HuH-7.5 (cell line): ENCODE measurements at places on chromosomes 5 and 9.

DNA sequence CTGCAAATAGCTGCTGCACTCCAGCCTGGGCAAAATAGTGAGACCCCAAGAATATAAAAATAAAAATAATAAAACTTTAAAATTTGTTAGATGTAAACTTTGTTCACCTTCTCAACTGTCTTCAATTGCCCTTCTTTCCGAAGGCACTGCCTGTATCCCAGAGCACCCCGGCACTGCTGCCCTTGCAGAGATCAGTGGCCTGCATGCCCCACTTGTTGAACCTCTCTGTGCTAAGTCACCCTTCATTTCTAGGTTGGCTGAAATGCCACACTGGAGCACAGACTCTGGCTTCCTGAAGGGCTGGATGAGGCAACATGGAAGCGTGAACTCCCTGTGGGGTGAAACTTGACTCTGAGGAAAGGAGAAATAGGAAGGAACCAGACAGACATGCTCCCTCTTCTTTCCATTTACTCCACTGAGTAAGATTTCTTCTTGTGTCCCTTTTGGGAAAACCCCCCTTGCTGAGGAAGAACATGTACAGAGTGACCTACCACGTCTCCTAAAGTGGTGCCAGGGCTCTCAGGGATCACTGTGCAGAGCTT lies 8.4 kb upstream of the JMY start:
- no peak for DNase-seq

GRCh38 chr5:67605730-67606585 lies 409.4 kb upstream of the CD180 start:
- DNase-seq, result no peak

DNA sequence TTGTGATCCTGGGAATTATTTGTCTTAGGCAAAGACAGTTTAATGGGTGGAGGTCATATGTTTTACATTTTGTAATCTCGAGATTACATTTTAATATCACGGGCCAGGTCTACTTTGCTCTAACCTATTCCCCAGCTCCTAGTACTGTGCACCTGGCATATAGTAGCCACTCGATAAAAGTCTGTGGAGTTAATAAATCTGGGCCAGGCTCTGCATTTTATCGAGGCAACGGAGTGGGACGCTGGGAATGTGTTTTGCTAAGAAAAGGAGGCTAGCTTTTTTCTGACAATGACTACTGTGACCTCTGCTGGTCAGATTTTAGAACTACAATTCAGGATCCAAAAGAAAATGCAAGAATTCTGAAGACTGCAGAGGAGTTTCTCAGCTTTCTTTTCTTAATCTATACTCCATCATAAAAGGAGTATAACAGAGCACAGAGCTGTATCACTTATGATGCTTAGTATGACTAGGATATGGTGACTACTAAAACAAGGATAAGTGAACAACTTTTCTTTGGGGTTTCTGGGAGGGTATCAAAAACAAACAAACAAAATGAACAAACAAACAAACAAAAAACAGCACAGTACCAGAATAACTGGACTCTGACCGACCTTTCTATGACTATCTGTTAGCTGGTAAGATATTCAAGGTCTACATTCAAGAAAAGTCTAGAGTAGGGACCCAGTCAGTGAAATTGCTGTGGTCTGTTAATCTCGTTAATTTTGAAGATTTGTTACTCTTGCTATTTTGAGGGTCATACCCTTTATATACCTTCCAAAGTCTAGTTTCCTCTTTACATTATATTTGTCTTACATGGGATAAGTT lies 46.1 kb upstream of the CER1 start:
- DNase-seq, result peak; percentile 4

GRCh38 chr5:119336262-119336661 lies 19.6 kb upstream of the TNFAIP8 start:
- no peak for DNase-seq

- peak; percentile 87 for DNase-seq
Measured at GRCh38 chr9:129617167-129617566, 3.7 kb downstream of the C9orf50 start.

- no peak for DNase-seq
Measured at GRCh38 chr5:172088801-172089200, 82.4 kb upstream of the FBXW11 start.

GRCh38 chr9:98502311-98502975 lies 206.3 kb downstream of the GABBR2 start:
- DNase-seq, result no peak

- DNase-seq, result no peak
Measured at GRCh38 chr9:95076696-95077052, 240.8 kb downstream of the FANCC start.
